Stimulated activated CD8-positive, alpha-beta memory T cell treated with anti-CD3 and anti-CD28 coated beads, Interleukin-15, amount 100 ng/mL, for 1 hour (primary cell): ENCODE measurements at places on chromosomes 2 and 18.

- no peak for DNase-seq
Measured at GRCh38 chr2:54979321-54980044, 70.8 kb downstream of the RTN4 start.

GRCh38 chr2:202965810-202966460 lies 48.7 kb upstream of the NBEAL1 start:
- no peak for DNase-seq

GRCh38 chr2:158559252-158559651 lies 102.5 kb downstream of the PKP4 start:
- DNase-seq, result no peak

DNA sequence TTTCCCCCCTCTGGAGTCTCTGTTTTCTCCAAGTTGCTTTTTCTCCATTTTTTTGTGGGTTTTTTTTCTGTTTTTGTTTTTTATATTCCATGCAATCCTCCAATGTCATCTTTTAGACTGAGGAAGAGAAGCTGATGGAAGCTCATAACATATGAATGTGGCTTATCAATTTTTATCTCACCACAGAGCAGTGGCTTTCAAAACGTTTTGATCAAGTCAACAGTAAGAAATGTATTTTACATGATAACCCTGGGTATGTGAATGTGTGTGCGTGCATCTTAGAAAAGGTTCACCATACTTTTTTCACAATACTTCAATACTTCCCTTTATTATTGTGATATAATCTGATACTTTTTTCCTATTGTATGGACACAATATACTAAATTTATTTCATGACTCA lies 64.6 kb upstream of the CDCA7 start:
- DNase-seq, result no peak

DNA sequence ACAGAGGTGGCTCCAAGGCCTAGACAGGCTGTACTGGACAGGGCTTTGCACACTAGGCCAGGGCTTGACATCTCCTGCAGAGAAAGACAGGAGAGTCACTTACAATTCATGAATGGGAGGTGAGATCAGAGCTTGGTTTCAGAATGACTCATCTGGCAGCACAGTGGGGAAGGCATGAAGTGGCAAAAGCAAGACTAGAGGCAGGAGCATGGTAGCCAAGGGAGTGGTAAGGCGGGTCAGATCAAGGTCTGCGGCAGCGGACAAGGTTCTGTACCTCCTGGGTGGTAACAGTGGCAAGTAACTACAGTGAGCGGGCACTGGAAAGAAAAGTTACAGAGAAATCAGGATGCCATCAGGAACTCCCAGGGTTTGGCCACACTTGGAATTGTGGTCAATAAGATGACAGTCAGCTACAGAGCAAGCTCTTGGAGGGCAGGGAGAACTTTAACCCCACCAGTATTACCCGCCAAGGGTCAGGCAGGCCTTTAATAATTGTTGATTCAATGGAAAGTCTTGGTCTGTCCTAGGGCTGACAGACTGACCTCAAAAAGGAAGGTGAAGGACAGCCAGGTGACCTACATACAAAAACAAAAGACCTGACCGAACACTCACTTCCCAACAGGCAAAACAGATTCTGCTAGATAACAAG lies 5.7 kb downstream of the MCFD2 start:
- no peak for DNase-seq

- DNase-seq, result no peak
Measured at GRCh38 chr2:135650721-135651120, 90.9 kb upstream of the UBXN4 start.

DNA sequence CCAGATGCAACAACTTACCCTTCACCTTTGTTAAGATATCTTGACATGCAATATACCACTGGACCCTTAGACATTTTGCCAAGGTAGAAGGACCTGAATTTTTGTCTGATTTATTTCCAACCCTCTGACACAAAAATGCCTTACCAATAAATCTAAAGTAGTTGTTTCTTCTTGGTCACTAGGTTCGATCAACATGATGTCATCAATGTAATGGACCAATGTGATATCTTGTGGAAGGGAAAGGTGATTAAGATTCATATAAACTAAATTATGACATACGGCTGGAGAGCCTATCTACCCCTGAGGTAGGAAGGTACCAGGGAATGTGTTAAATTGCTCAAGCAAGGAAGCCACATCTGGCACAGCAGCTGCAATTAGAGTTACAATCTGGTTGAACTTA lies 67.7 kb upstream of the SERPINE2 start:
- DNase-seq, result no peak

- no peak for DNase-seq
Measured at GRCh38 chr18:392928-393573, 107.5 kb downstream of the COLEC12 start.

DNA sequence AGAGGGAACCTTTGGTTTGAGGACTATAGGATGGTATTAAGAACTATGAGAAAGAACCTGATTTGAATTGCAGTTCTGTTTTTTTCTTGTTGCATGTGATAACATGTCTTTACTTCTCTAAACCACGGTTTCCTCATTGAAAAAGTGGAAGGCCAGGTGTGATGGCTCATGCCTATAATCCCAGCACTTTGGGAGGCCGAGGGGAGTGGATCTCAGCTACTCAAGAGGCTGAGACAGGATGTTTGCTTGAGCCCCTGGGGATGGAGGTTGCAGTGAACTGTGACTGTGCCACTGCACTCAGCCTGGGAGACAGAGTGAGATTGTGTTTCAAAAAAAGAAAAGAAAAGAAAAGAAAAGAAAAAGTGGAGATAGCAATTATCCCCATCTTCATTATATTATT lies 32.3 kb downstream of the SCN9A start:
- DNase-seq, result no peak
